ENCODE measurements at places on chromosomes 1 and 21. TPM values are rescaled to one million over a fixed set of nuclear protein-coding genes. Genes with fewer than 3 reads are reported as not detected.

Gene HLCS
- 25.3 TPM for total RNA-seq

Gene C1orf94
- total RNA-seq: not detected

Gene RGS4
- 1.1 TPM for total RNA-seq

Gene CATSPERE
- total RNA-seq: 0.96 TPM

Gene RXFP4
- total RNA-seq: not detected

Gene FAM78B
- total RNA-seq: 0.81 TPM

Gene COL6A2
- 474 TPM for total RNA-seq

Gene LDLRAD1
- total RNA-seq: 6.5 TPM

Measured in left lung (tissue), 14 donors.